ENCODE measurements at places on chromosomes 3 and 15. TPM values are rescaled to one million over a fixed set of nuclear protein-coding genes. Genes with fewer than 3 reads are reported as not detected.

SLC30A4 gene
- total RNA-seq, result 17.2 TPM

SLC22A13 gene
- 1.2 TPM for total RNA-seq

SKOR1 gene
- total RNA-seq, result 0.17 TPM

BFSP2 gene
- not detected for total RNA-seq

ATP13A4 gene
- total RNA-seq, result 0.36 TPM

All from smooth muscle cell of the pulmonary artery (primary cell).